ENCODE measurements at places on chromosomes 6 and 20. TPM values are rescaled to one million over a fixed set of nuclear protein-coding genes. Genes with fewer than 3 reads are reported as not detected.

GRCh38 chr6:30470968-30471367 is 18.3 kb upstream of the HLA-E start:
- no peak for DNase-seq

GRCh38 chr6:84554074-84554473 is 210.3 kb downstream of the TBX18 start:
- no peak for DNase-seq

GRCh38 chr20:33919653-33920052 is 74.1 kb upstream of the RALY start:
- no peak for DNase-seq

DNA sequence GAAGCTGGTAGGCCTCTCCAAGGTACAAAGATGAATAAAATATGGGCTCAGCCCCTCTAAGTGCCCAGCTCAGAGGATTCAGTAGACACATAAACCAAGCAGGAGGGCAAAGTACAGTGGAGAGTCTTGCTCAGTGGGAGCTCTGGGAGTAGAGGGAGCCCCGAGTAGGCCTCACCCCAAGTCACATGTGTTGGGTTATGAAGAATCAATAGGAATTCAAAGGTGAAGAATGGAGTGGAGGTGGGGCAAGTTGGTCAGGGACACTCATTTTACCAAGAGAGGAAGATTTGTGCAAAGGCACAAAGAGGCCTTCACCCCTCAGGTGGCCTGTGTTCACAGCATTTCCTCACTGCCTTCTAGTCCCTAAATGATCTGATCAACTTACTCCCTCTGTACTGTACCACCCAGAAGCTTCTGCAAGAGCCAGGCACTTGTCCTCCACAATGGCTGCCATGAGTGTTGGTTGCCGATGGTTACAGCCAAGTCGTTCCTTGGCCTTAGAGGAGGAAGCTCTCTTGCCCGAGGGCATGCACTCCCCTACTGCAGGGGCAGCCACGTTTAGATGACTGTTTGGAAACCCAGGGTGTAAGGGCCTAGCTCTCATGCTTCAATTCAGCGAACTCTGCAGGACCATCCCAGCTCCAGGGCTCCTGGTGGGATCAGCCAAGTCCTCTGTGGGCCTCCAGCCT is 6.7 kb upstream of the CDKN1A start:
- no peak for DNase-seq

DNA sequence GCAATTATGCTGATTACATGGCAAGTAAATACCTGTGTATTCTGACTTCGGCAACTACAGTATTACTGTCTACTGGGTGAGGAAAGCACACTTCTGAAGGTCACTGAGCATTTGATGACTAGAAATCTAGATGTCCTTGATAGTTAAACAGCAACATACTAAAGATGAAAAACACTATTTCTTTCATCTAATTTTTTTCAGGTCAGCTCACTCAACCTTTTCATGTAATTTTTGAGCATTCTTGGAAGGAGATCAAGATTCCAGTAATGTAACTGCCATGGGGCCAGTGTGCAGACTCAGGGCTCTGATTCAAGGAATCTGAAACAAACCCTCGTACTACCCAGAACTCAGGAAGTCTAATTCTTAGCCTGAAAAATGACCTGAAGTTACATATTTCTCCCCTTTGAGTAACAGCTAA is 222.6 kb upstream of the TAB2 start:
- no peak for DNase-seq

- no peak for DNase-seq
These were observed 165.0 kb downstream of the SMOC2 start for GRCh38 chr6:168605964-168606363.

DNA sequence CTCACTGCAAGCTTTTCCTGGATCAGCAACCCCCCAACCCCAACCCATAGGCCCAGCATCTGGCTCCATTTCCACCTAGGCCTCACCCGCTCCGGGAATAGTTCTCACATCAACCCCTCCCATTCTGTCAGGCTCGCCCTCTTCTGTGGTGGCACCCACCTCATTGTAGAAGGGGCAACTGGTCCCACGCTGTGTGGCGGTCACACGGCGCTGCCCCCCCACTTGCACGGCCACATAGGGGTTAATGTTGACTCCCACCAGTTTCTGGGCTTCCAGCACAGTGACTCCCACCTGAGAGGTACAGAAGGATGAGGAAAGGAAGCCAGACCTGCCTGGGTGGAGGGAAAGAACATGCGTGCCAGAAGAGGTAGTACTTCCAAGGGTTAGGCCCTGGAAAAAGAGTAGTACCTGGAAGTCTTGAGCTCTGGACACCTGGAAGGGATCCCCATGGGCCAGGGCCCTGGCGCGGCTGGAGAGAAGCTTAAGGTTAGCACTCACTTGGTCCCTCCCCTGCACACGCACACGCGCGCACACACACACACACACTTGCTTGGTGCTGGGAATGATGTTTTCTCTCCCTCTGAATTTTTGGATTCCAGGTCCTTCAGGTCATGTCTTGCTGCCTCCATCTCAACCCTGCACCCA is 12.7 kb upstream of the SPAG4 start:
- DNase-seq = no peak

DNA sequence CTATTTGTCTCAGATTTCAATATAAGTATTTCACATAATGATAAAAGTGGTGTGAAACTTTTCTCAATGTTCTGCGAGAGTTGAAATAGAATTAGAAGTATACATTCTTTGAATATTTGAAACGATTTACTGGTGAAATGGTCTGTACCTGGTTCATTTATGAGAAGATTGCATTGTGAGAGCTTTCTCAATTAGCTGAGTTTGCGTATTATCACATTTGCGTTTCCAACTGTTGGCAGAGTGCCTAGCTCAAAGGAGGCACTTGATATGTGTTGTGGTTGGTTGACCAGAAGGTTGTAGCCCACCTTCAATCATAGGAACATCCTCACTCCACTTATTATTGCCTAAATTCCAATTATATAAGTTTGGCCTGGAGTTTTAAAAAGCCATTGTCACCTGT is 58.8 kb upstream of the EXOC2 start:
- DNase-seq = no peak

DNA sequence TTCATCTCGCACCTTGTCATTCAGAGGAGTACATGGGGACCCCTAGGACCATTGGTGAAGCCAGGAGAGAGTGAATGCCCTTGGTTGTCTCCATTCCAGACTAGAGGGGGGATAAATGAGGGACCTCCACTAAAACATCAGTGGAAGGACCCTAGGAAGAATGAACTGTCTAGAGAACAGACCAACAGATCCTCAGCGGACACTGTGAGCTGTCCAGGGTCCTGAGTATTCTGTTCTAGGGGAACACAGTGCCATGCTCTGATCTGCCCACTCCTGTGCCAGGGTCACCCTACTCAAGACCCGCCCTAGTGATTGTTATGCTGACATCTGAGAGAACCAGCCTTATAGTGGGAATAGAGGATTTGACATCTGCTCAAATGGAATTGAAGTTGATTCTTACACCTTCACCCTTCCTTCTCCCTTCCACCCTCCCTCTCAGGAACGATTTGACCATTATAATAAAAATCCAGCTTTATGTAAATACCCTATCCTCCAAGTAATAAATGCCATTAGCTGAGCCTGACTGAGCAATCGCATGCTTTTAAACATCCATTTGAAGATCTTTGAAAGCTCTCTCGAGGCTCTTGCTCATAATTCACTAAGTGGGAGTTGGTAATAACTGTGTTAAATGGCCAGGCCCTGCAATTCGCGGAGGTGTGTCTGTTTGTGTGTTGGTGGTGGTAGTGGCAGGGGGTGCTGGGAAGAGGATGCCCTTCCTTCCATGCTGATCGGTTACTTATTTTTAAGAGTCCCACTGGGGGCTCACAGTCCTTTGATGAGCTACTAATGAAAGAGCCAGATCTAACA is 43.6 kb upstream of the SLC32A1 start:
- DNase-seq = no peak

GRCh38 chr6:134722200-134722870 is 227.6 kb downstream of the ALDH8A1 start:
- DNase-seq = no peak

- peak; percentile 52 for DNase-seq
These were observed 584 bp downstream of the PTK7 start for GRCh38 chr6:43076464-43077332.

- DNase-seq = no peak
These were observed 251.5 kb upstream of the TCF21 start for GRCh38 chr6:133637436-133637835.

DNA sequence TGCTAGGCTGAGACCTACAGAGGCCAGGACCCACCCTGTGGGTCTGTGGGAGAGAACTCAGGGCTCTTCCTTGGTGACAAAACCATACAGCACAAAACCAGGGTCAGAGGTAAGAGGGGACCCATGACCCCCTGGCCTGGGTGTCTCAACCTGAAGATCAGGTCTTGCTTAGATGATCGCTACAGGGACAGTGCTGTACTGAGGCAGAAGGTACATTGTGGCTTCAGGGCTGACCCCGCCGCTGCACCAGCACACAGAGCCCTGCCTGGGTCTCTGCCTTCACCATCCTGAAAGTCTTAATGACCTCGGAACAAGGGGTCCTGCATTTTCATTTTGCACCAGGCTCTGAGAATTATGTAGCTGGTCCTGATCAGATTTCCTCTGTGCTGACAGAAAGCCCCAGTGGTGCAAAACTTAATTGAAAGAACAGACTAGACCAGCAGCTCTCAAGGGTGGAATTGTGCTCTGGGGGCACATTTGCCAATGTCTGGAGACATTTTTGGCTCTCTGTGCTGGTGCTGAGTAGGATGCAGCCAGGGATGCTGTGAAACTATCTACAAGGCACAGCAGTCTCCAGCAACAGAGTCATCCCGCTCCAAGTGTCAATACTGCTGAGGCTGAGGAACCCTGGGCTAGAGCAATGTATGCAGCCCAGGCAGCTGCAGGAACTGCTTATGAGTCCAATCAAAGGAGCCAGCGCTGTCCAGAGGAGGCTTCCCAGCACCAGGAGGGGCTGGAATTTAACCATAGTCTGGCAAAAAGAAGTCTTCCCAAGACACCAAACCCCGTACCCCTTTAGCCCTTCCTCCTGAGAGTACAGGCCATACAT is 254.9 kb downstream of the ERMARD start:
- no peak for DNase-seq

- DNase-seq = no peak
These were observed 74.8 kb downstream of the IMPG1 start for GRCh38 chr6:75997696-75998095.

DNA sequence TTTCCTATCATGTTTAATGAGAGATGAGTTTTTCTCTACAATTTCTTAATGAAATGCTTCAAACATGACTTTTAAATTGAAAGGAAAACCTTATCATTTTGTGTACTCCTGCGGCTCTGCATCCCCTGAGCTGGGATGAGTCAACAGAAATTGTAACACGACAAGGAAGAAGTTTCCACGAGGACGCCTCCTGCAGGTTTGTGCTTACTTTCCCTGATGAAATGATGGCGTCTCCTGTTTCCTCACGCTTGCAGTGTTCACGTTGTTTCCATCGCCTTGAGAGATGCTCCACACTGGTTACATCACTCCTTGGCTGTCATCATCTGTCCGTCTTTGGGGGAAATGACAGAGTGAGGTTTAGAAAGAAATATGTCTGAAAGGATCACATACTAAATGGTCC is 233.7 kb upstream of the ZFP64 start:
- no peak for DNase-seq

GRCh38 chr6:125586074-125586473 is 163.4 kb upstream of the HEY2 start:
- DNase-seq = no peak

DNA sequence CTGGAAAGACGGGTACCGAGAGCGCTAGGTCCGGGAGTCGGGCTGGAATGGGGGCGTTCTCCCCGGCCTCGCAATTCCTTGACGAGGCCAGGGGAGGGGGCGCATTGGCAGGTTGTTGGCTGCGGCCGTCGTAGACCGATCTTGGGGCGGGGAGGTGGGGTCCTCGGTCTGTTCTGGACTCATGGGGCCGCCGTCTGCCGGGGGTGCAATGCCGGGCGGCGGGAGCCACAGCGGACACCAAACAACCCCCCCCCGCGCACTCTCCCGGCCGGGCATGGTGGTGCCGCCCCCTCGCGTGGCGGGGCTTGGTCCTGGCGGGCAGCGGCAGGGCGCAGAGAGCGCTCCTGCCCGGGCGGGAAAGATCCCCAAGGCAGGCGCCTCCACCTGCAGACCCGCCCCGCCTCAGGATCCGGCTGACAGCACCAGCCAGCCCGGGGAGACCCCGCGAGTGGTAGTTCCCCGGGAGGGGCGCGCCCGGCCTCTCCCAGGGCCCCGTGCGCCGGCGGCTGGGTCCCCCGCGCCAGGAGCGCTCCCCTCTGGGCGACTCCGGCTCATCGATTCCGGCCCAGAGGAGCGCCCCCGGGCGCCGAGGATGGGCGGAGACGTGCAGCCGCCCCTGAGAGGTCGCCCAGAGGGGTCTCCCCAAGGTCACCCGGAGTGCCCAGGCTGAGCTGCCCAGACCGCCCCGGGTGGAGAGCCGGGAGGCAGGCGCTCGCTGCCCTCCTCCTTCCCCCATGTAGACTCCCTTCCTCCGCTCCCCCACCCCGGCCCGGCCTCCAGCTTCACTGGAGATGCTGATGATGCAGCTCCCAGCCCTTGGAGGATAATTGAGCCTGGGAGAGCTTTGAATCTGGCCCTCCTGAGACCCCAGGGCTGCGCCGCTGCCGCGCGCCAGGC is 709 bp downstream of the PPP1R16B start:
- no peak for DNase-seq

GRCh38 chr20:11296951-11297350 is 620.7 kb upstream of the BTBD3 start:
- no peak for DNase-seq

DNA sequence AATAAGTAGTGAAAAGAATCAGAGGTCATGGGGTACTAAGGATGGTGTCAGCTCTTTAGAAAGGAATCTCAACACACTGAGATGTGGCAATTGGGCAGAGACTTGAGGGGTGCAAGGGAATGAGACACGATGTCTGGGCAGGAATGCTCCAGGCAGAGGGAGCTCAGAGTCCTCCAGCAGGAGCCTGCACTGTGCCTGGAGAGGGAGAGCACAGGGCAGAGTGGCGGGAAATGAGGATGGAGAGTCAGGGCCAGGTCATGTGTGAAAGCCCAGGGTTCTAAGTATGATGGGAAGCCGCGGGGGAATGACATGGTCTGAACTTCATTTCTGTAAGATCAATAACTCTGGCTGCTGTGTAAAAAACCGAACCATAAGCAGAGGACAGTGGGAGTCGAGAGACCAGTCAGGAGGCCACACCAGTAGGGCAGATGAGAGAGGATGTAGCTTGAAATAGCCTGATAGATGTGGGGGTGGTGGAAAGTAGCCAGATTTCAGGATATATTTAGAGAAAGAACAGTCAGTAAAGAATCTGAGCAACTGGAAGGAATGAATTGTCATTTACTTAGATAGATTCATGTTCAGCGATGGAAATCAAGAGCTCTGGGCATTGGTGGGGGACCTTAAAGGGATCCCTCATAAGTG is 133.4 kb upstream of the DTNBP1 start:
- no peak for DNase-seq

The SLC26A8 gene
- not detected for total RNA-seq

The COX7A2 gene
- 50.1 TPM for total RNA-seq

The LPIN3 gene
- 11.9 TPM for total RNA-seq

The B3GAT2 gene
- total RNA-seq = not detected

The ELOVL4 gene
- not detected for total RNA-seq

The RNF217 gene
- 18.7 TPM for total RNA-seq

The SLC18B1 gene
- total RNA-seq = 9.9 TPM

The TAP1 gene
- 7.9 TPM for total RNA-seq

The MCCD1 gene
- total RNA-seq = not detected

The ZNF311 gene
- not detected for total RNA-seq

The RMND1 gene
- total RNA-seq = 6.6 TPM

The PDYN gene
- total RNA-seq = not detected

The PTCHD4 gene
- not detected for total RNA-seq

The NRN1 gene
- 4.4 TPM for total RNA-seq

The RAB32 gene
- 17.9 TPM for total RNA-seq

The MAS1 gene
- not detected for total RNA-seq
